ENCODE measurements at places on chromosomes 1 and 21.

DNA sequence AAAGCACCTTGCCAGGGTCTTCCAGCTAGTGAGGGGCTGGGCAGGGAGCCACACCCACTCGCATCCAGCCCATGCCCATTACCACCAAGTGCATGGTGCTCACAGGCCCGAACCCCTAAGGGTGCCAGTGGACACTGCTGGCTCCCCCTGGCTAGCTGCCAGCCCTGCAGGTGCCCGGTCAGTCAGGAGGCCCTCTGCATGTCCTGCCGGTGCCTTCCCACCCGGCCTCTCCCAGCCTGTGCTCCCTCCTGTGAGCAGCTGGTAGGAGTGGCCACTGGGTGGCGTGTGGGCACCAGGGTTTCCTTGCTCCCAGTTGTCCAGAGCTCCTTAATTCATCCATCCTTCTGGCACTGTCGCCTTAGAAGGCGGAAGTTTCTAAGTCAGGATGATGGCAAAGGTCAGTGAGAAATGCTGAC lies 33.4 kb downstream of the QSOX1 start:
- peak; percentile 58 for DNase-seq

DNA sequence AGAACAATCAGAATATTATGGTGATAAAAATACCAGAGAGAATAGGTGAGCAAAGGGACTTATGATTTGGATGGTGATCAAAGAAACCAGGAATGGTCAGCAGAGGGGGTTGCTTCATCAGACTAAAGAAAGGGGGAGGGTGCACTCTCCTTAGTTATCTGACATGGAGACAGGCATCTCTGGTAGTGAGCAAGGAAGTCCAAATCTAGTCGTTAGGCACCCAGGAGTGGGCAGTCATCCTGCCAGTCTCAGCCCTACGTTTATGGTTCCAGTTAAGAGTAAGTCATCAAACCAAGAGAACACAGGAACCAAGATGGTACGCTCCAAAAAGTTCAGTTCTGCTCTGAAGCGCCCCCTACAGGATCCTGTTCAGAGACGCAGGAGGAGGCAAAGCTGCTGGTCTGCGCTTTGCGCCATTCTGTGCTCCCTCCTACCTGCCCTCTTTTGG lies 28.6 kb downstream of the EBNA1BP2 start:
- DNase-seq, result peak; percentile 35

GRCh38 chr1:194225821-194226220 lies 1039.4 kb upstream of the B3GALT2 start:
- DNase-seq, result peak; percentile 78

- DNase-seq, result no peak
Measured at GRCh38 chr1:65773391-65774123, 19.1 kb upstream of the PDE4B start.

DNA sequence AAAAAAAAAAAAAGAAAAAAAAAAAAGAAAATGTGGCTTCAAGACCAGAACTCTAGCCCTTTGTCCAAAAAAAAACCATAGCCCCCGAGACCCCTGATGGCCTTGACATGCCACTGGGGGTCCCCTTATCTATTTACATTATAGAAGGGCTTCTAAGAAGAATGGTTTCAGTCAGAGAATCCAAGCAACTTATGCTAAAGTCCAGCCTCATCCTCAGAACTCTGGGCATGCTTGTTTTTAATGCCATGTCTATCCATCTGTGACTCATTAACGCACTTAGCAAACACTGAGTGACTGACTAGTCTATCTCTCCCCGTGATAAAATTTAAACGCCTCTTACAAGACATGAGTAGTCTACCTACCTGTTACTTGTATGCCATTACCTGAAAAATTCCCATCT lies 29.3 kb downstream of the ERG start:
- no peak for DNase-seq

DNA sequence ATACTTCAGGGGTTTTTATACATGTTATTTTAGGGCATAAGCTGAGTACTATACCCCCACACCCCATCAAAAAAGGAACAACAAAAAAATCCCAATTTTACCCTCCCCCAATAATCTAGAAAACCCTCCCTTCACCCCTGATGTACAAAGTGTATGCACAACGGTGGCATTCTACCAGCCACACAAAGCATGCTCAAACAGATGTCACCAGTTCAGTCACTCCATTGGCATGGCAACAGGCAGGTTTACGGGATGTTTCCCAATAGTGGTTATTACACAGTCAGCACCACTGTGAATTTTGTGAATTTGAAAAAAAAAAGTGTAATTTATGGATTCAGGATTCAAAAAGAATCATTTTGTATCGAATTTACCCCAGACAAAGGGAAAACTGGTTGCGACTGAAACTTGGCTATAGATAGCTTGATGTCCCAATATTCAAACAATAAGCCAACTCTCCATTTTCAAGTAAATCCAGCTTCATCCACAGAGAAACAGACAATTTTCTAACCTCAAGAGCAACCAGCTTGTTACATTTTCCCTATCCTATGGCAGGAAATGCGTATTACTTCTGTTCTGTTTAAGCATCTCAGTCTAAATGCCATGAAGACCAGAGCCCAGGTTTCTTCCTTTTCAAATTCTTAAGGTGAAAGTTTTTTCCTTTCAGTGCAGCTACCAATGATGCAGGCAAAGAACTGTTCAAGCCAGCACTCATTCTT lies 34.0 kb upstream of the SLC45A3 start:
- DNase-seq, result no peak

DNA sequence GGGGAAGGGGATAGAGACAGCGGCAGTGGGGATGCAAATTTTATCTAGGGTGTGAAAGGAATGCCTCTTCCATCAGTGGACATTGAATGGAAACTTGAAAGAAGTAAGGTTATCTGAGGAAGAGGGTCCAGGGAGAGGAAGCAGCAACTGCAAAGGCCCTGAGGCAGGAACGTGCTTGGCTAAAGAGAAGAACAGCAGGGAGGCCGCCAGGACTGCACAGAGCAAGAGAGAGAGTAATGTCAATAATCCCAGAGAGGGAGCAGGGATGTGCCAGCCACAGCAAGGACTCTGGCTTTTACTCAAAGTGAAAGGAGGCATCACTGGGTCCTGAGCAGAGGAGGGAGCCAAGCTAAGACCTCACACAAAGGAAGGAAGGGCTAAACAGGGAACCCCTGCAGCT lies 50.9 kb downstream of the KCND3 start:
- DNase-seq, result no peak

DNA sequence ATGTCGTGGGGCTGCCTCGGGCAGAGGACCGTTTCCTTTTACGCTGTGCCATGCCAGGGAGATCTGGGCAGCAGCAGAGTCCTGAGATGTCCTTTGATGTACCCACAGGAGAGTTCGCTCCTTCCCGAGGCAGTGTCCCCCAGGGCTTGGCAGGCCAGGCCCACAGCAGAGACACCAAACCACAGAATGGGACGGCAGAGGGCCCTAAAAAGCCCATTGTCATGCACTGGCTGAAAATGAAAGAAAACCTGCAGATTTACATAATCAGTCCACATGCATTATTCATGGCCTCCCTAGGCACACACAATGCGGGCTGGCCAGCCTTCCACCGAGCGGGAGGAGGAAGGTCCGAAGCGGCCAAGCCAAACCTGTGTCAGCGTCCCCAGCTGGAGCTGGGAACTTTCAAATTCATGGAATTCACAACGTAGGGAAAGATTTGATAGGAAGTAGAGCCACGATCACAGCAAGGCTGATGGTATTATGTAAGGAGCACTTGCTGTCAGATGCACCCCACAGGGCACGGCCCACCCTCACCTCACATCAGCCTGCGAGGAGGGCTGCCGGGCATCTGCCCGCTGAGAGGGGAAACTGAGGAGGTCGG lies 25.3 kb upstream of the EFHD2 start:
- no peak for DNase-seq

DNA sequence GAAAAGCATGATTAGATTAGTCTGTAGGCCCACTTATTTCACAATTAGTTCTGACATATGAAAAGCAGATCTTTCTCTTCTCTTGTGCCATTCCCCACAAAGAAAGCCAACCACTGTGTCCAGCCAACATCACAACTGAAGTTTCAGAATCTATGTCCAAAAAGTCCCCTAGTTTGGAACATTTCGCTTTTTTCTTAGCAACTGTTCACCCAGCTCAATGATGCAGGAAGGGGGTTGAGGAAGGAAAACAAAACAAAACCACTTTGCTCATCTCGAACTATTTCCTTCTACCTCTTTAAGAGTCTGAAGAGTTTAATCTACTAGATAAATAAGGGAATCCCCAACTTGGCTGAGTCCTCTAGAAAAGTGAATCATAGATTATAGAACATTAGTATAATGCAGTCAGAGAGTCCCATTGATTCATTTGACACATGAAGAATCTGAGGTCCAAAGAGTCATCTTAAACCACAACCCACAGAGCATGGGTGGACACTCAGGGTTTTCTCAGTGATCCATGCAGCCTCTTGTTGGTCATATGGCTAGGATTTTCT lies 159.3 kb upstream of the SGIP1 start:
- peak; percentile 24 for DNase-seq

DNA sequence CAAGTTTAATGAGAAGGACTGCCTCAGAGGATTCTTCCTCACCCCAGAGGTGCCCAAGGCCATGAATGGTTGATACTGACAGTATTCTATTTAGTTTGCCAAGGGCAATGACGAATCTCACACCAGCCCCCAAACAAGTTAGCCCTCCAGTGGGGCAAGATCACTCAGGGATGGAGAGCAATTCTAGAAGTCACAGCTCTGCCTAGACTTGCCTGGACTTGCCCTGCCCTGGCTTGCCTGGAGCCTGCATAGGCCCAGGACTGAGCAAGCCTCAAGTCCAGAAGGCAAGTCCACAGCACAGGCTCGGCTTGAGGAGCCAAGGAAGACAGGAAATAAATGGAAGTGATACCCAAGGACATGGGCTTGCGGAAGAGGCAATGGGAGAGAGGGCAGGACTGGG lies 39.5 kb upstream of the RGS16 start:
- peak; percentile 7 for DNase-seq

DNA sequence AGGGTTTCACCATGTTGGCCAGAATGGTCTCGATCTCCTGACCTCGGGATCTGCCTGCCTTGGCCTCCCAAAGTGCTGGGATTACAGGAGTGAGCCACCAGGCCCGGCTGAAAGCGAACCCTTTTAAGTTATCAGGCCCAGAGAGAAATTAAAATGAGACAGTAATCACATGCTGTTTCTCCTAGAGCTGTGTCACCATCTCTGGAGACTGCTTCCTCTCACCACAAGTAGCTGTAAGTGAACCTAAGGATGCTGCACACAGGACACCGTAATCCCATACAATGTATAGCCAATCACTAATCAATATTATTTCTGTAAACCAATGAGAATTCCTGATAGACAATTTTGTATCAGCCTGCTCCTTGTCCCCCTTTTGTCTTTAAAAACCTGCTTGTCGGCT lies 5.7 kb upstream of the CSTB start:
- DNase-seq, result no peak

DNA sequence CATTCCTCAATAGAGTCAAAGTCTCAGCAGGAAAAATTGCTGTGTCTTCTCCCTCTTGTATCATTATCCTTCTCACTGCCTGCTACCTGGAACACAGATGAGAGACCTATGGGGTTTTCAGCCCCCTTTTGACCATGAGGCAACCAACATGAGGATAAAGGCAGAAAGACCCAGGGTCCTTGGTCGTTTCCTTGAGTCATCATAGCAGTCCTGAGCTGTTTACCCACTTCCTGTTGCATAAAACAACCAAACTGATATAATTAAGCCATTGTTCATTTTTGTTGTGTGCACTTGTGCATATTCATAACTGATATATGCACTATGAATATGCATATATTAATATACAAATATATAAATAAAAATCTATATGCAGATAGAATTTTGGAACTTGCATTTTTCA lies 188.3 kb upstream of the MAP1LC3C start:
- no peak for DNase-seq

DNA sequence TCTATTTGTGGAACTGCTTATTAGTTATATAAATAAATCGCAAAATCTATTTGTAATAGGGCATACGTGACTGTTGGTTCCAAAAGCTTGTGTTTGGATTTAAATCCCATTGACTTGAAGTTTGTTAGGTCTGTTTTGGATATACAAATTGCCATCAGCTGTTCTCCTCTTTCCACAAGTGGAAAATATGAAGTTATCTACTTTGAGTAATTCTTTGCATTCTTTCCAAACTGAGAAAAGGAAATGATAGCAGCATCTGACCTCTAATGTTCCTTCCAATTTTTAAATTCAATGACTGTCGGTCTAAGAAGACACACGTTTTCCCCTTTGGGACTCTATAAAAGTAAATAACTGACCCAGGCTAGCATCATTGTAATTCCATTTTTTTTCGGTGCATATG lies 165.7 kb upstream of the SGIP1 start:
- no peak for DNase-seq

- DNase-seq, result no peak
Measured at GRCh38 chr1:116165572-116165971, 54.4 kb downstream of the MAB21L3 start.

DNA sequence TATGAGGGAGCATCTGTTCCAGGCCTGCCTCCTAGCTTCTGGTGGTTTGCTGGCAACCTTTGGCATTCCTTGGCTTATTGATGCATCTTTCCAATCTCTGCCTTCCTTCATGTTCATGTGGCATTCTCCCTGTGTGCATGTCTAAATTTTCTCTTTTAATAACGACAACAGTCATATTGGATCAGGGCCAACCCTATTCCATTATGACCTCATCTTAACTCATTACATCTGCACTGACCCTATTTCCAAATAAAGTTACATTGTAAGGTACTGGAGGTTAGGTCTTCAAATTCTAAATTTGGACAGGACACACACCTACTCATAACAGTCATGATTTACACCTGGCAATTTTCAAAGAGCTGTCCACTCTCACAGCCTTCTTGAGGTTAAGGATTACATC lies 117.2 kb upstream of the FGGY start:
- no peak for DNase-seq

DNA sequence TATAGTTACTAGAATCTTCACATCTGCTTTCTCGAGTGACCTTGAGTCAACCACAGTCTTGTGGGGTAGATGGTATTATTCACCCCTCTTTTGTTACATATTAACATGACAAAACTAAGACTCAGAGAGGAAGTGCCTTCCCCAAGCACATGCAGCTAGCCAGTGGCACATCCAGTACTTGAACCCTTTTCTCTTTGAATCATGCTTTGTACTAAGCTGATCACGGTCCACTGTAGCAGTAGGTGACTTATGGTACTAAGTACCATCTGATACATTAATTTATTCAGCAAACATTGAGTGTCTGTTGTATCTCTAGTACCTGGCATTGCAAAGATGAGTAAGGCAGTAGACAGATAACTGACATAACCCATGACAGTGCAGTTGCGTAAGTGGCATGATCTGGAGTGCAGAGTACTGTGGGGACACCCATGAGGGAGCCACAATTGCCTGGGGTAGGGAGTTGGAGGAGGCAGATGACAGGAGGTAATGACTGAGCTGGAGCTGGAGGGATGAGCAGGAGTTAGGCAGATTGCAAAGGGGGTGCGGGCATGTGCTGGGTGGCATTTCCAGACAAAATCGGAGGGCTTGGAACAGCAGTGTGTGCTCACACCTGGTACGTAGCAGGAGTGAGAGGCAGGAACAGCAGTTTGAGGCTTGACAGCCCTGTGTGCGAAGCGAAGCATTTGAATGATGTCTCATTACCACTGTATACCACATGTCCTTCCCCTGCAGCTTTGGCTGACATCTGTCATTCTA lies 29.8 kb downstream of the UCK2 start:
- DNase-seq, result no peak

- DNase-seq, result no peak
Measured at GRCh38 chr1:113912594-113913311, 7.6 kb downstream of the DCLRE1B start.
